ENCODE measurements at places on chromosomes 3 and 15. TPM values are rescaled to one million over a fixed set of nuclear protein-coding genes. Genes with fewer than 3 reads are reported as not detected.
A peak's percentile ranks its signal among the peaks of the same experiment; 100 is the strongest.

DNA sequence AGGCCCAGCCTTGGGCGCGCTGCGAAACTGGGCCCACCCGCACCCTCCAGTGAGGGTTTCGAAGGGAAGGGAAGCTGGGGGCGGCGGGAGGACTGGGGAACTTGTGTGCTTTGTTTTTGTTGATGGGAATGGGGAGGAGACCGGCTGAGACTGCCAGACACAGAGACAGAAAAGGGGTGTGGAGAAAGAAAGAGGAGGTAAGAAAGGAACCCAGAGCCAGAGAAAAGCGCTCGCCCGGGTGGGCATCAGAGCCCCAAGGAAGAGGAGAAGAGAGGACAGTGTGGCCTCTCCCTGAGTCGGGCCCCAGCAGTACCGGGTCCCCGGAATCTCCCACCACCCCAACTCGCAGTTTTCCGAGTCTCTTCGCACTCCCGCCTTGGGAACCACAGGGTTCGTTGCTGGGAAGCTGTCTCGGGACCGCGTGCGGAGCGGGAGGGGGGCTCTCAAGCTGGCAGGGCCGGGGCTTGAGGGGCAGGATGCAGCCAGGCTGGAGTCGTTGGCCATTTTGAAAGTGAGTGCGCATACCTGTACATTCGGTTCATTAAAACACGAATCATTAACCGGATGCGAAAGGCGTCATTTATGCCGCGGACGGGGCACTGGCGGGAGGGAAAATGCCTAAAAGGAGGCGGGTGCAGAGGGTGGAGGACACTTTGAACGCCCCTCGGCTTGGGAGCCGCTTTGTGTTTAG, 3.1 kb downstream of the SKOR1 start:
- no peak for DNase-seq

DNA sequence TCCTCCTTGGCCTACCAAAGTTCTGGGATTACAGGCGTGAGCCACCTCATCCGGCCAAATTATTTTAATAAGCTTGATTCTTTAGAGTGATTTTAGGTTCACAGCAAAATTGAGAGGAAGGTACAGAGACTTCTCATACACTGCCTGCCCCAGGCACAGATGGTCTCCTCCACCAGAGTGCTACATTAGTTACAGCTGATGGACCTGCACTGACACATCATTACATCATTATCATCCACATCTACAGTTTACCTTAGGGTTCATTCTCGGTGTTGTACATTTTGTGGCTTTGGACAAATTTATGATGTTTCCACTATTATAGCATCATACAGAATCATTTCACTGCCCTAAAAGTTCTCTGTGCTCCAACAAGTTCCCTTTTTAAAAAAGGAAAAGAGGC, 4.4 kb upstream of the VPS8 start:
- DNase-seq: no peak

DNA sequence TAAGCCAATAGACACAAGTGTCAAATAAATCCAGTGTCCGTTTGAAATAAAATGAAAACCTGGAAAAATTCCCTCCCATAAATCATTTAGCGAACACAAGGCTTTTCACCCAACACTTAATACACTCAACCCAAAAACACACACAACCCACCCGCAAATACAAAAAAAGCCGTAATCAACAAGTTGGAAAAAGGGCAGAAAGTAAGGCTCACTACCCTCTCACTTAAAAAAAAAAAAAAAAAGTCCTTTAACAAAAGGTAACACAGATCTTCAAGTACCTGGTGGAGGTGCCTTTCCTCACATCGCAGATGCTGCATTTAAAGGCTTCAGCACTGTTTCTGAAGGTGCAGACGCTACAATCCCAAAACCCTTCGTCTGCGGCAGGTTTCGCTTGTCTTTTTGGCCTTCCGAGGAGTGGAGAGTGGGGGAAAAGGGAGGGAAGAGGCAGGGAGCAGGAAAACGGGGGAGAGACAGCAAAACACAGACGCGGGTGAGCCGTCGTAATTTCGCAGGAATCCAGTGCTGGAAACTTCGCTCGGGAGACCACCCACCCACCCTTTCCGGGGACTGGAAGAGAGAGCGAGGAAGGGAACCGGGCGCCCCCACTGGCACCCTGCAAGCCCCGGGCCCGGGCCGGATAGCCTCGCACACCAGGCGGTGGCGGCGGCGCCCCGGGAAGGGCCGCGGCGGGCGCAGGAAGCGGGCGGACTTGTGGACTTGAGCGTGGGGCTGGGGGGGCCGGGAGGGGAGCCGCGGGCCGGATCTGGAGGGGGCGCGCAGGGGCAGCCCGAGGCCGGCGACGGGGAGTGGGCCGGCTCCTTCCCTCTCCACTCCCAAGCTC, 401.8 kb downstream of the SHQ1 start:
- no peak for DNase-seq

- peak; percentile 70 for DNase-seq
Measured at GRCh38 chr15:51401872-51402517, 60.5 kb downstream of the GLDN start.

- DNase-seq: no peak
Measured at GRCh38 chr3:48256557-48256956, 15.7 kb downstream of the ZNF589 start.

DNA sequence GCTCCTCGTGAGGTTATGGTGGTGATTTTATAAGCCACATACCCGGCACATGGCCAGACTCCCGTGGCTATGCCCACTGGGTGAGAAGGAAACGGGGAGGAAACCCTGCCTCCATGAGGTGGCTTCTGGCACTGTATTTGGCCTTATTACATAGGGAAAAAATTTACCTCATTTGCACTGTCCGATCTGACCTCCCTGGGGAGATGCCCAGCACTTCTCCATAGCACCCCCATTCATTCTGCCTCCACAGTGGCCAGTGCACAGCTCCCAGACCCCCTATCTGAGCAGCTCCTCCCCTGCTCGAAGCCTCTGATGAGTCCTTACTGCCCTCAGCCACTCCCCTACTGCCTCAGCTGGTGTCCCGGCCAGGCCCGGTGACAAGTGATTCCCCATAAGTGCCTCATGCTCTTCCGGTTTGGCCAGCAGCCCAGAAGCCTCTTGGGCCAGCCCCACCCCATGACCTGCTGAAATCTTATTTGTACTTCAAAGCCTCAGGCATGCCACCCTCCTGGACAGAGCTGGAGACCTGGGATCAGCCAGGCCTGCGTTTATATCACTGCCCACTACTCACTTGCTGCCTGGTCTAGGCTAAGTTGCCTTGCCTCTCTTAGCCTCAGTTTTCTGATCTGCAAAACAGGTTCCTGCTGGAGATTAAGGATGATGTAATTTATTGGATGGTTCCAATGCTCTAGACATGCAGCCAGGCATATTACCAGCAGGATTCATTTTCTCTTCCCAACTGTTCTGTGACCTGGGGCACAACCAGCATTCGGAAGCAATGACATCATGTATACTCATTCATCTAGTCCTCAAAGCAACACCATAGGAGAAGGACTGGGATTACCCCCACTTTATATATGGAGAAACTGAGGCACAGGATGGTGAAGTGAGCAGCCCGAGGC, 30.6 kb upstream of the SLC6A6 start:
- DNase-seq: peak; percentile 84

DNA sequence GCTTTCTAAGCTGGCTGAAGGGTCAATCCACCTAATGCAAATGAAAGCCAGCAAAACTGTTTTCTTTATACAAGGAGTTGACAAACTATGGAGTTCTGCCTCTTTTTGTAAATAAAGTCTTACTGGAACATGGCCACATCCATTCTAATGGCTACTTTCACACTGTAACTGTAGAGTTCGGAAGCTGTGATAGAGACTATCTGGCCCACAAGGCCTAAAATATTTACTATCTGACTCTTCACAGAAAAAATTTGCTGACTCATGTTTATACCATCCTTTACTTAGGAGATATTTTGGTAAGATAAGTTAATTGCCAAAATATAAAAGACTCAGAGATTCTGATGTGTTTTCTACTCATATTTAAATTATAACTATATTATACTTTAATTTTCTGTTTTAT, 93.7 kb upstream of the GK5 start:
- DNase-seq: peak; percentile 4

- no peak for DNase-seq
Measured at GRCh38 chr3:1092771-1093170, at the start of gene CNTN6. Gene CNTN6 (plus strand): TSS chr3:1093024. CDS start chr3:1148009, 54,985 bp downstream.

- DNase-seq: no peak
Measured at GRCh38 chr15:52114261-52115055, 1.9 kb upstream of the BCL2L10 start.

DNA sequence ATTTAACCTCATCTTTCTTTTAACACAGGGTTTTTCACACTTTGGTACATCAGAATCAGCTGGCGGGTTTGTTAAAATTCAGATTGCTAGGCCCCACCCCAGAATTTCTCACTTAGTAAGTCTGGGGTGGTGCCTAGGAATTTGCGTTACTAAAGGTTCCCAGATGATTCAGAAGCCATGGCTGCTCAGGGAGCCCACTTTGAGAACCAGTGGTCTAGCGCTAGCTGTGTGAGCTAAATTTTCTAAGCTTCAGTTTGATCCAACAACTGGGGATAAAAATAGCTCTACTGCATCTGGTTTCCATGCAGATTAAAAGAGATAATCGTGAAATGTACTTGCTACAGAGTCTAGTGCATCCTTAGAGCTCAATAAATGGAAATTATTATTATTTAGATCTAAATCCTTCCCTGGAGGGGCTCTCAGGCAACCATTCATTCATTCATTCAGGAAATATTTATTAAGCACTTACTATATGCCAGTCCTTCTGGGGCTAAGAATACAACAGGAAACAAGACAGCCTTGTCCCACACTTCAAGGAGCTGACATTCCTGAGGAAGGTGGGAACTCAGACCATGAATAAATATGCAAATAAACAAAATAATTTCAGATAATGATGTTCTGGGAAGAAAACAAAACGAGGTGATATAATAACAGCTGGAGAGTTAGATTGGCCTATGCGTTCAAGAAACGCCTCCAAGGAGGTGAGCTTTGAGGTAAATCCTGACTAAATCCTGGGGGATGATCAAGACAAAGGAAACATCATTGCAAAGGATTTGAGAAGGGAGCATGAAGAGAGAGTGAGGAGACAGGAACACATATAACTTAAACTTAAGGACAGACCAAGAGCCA, 3.9 kb upstream of the CIDEC start:
- DNase-seq: no peak

- DNase-seq: peak; percentile 37
Measured at GRCh38 chr3:70933105-70933810, 620.8 kb upstream of the MDFIC2 start.

- DNase-seq: no peak
Measured at GRCh38 chr3:194830401-194830800, 144.7 kb downstream of the FAM43A start.

- peak; percentile 82 for DNase-seq
Measured at GRCh38 chr15:60070838-60071493, 66.9 kb downstream of the FOXB1 start.

DNA sequence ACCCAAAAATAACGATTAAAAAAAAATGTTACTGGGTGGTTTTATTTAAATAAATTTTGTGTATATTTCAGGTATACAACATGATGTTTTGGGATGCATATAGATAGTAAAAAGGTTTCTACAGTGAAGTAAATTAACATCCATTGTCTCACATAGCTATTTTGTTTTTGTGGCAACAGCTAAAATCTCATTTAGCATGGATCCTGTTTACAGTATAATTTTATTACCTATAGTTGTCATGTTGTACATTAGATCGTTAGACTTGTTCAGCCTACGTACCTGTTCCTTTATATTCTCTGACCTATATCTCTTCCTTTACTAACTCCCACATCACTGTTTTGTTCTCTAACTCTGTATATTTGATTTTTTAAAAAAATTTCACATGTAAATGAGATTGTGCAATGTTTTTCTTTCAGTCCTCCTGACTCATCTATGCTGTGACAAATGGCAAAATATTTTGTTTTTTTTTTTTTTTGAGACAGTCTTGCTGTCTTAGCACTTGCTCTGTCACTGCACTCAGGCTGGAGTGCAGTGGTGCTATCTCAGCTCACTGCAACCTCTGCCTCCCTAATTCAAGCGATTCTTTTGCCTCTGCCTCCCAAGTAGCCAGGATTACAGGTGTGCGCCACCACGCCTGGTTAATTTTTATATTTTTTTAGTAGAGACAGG, 45.6 kb downstream of the OIP5 start:
- no peak for DNase-seq

- DNase-seq: no peak
Measured at GRCh38 chr15:43183270-43183669, 1.9 kb upstream of the CCNDBP1 start.

DNA sequence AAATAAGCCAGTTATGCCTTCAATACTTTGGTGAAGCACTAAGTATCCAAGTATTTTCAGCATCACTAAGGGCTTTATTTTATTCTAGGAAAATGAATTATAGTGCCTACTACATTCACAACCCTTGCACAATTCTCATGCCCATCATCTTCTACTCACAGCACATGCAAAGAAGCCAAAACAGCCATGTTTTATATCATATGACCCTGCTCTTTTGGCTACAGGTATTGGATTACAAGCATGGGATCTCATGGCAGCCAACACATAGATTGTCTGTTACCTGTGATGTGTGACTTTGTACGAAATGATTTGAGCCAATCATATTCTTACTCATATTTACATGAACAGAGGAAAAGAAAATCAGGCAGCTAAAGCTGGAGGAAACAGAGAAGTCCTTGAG, 38.6 kb downstream of the STT3B start:
- no peak for DNase-seq

DNA sequence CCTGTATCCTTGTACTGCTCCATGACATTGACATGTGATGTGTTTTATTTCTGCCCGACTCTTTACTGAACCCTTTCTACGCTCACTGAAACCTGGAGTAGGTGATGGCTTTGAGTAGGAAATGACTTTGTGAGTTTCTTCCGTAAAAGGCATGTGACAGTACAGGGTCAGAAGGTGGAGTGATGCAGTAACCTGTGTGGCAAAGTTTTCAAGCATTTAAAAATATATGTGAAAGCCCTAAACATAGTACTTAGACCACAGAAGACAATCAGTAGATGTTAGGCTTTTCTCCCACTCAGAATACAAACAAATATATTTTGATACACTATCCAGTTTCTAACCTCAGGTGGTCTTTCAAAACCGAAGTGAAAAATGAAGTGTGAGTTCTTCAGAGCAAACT, 31.3 kb upstream of the SACM1L start:
- no peak for DNase-seq

- DNase-seq: no peak
Measured at GRCh38 chr3:58350627-58351013, 17.9 kb downstream of the PXK start.

- no peak for DNase-seq
Measured at GRCh38 chr15:60643555-60643954, 164.6 kb upstream of the ICE2 start.

GRCh38 chr3:141575879-141576743, 89.3 kb downstream of the RASA2 start:
- no peak for DNase-seq

GRCh38 chr15:52326756-52327155, 31.2 kb upstream of the MYO5C start:
- no peak for DNase-seq

GRCh38 chr3:8853081-8853480, 83.7 kb upstream of the OXTR start:
- no peak for DNase-seq

GRCh38 chr3:171490901-171491300, 30.7 kb upstream of the TNIK start:
- no peak for DNase-seq

Gene ARL8B
- 35.8 TPM for total RNA-seq

Gene MYLK
- total RNA-seq: 52.7 TPM

Gene BTLA
- total RNA-seq: not detected

Gene SERINC4
- total RNA-seq: 0.11 TPM

Gene FOXL2
- 9.0 TPM for total RNA-seq

Gene TGM5
- not detected for total RNA-seq
